ENCODE measurements at places on chromosomes 16 and 17.

- no peak for ATAC-seq
Measured at GRCh38 chr16:27474921-27475320, 72.9 kb downstream of the IL21R start.

DNA sequence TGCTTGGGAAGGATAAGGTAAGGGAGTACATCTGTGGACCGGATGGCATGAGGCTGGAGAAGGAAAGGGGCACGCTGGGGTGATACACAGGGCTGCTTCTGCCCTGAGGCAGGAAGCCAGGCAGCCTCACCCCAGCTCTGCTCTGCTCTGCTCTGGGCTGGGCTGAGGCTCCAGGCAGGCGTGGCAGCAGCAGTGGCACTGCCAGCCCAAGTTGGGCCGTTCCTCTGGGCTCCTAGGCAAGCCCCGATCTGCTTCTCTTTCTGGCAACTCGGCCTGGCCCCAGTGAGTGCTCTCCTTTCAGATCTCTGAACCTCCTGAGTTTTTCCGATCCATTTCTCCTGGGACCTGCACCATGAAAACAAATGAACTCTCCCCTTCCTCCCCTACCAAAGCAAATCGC, 44.9 kb downstream of the VAC14 start:
- ATAC-seq, result no peak

- ATAC-seq, result no peak
Measured at GRCh38 chr17:37772982-37773381, 28.1 kb upstream of the HNF1B start.

GRCh38 chr17:77107506-77108433, 33.0 kb upstream of the SEC14L1 start:
- no peak for ATAC-seq

GRCh38 chr16:2388139-2388874, 40.9 kb upstream of the CCNF start:
- no peak for ATAC-seq

- ATAC-seq, result no peak
Measured at GRCh38 chr17:79561486-79562133, 49.2 kb downstream of the RBFOX3 start.

DNA sequence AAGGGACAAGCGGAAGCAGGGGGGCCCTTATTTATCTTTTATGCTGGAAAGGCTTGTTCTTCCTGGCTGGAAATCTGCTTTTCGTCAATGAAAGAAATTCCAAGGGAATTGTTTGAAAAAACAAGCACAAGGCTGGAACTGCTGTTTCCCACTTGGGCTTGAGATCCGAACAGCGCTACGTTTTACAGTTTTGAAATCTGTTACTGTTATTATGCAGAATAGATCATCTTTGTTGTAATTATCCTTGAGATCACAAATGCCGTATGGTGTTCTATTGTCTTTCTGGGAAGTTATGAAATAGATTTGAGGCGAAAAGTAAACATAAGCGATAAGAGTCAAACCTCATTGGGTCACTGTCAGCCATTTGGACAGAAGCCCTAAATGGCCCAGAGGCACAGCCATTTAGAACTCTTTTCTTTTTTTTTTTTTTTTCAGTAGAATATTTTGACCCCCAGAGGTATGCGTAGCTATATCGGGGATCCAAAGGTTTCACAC, 223.3 kb downstream of the IRX3 start:
- ATAC-seq, result no peak

GRCh38 chr16:55102531-55102930, 171.9 kb downstream of the IRX5 start:
- ATAC-seq, result no peak

- no peak for ATAC-seq
Measured at GRCh38 chr16:71357681-71358080, 842 bp upstream of the CALB2 start.

- ATAC-seq, result no peak
Measured at GRCh38 chr17:41256291-41256685, 1.1 kb downstream of the KRTAP9-9 start.

GRCh38 chr16:50247123-50247905, 19.0 kb upstream of the ADCY7 start:
- ATAC-seq, result no peak

GRCh38 chr17:57956291-57957119, 1.3 kb upstream of the CUEDC1 start:
- no peak for ATAC-seq

DNA sequence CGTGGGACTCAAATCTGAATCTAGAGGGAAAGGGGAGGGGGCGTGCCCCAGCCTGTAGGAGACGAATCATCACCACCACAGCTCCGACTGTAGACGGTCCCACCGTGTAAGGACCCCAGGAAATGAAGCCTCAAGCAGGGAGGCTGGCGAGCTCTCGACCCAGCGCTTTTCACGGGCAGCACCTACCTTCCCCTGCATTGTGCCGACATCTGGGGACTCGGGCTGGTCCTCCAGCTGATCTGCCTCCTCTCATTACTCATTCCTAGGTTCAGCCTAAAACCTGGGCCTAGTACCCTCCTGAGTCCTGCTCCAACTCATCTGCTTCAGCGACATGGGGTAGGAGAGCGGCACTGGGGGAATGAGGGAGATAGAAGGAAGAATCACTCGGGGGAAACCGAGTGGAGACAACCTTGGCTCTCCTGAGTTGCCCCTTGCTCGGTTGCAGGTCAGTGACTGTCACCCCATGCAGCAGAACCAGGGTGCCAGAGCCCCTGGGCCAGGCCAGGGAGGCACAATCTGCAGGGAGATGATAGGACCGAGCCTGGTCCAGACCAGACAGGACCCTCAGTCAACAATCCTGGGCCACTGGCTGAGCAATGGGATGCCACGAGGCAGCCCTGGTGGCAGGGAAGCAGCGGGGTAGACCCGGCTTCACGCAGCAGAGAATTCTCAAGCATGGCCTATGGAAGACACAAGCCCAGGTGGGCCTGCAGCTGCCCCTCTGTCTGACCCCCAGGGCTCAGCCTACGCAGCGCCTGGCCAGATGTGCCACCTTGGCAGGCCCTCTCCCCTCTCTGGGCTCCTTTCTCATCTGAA, 833 bp upstream of the BCAR1 start:
- ATAC-seq, result no peak

GRCh38 chr17:54662978-54663876, 237.4 kb upstream of the TOM1L1 start:
- ATAC-seq, result no peak

DNA sequence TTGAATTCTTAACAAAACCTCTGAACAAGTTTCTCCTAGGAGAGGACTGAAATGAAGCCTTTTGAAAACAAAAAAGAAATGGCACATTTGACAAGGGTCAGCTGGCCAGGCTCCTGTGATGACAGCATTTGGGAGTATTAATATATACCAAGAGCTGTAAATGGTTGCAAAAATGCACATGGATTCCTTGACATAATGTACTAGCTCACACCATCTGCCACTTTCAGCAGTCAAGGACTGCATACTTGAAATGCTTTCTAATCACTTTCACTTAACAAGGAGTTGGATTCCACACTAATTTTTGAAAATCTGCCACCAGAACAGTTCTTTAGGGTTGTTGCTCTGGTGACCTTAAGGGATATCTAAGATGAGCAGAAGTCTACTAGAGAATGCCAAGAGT, 236.7 kb upstream of the TOX3 start:
- no peak for ATAC-seq

DNA sequence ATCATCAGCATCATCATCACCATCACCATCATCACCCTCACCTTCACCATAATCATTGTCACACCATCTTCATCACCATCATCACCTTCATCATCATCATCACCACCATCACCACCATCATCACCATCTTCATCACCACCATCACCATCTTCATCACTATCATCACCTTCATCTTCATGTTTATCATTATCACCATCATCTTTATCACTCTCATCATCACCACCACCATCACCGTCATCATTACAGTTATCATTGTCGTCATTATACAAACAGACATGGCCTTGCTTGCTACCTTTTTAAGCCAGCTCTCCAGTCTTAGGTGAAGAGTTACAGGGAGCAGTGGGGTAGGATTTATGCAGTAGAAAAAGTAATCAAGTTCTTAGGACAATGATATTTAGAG, 114.9 kb downstream of the IRF8 start:
- no peak for ATAC-seq

GRCh38 chr16:83630979-83631378, 176.8 kb upstream of the HSBP1 start:
- no peak for ATAC-seq

All from gastroesophageal sphincter (tissue), 4 donors.